ENCODE measurements at places on chromosomes 5 and 9.

- no peak for DNase-seq
Observed at GRCh38 chr9:69223605-69224004, 49.5 kb downstream of the TJP2 start.

GRCh38 chr9:124297915-124298645 lies 40.3 kb downstream of the NEK6 start:
- DNase-seq, result no peak

DNA sequence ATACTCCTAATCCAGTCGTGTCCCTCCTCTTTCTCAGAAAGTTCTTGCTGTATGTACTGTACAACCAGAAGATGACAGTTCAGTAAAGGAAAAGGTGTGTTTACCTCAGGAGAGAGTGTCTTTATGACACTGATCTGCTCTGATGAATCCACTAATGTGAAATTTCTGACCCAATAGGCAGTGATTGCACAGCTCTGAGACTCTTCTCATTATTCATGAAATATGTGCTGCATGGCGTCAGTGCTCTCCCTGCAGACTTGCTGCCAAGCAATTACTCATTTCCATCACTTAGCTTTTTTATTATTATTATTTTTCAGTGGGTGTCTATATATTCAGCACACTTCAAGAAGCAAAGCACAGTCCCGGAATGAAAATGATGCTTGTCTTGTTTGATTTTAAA lies 389.0 kb downstream of the RASEF start:
- DNase-seq, result no peak

- DNase-seq, result no peak
Observed at GRCh38 chr5:132308701-132309100, 14.5 kb downstream of the SLC22A4 start.

- no peak for DNase-seq
Observed at GRCh38 chr5:36168737-36169136, 16.8 kb downstream of the SKP2 start.

- no peak for DNase-seq
Observed at GRCh38 chr5:104421431-104421830, 858.8 kb upstream of the NUDT12 start.

GRCh38 chr5:119031905-119032304 lies 39.0 kb upstream of the DMXL1 start:
- DNase-seq, result no peak

- DNase-seq, result no peak
Observed at GRCh38 chr5:96143450-96143849, 181.8 kb upstream of the ELL2 start.

GRCh38 chr5:98742396-98743073 lies 30.9 kb upstream of the RGMB start:
- no peak for DNase-seq

GRCh38 chr9:95128177-95128524 lies 189.4 kb downstream of the FANCC start:
- DNase-seq, result no peak

DNA sequence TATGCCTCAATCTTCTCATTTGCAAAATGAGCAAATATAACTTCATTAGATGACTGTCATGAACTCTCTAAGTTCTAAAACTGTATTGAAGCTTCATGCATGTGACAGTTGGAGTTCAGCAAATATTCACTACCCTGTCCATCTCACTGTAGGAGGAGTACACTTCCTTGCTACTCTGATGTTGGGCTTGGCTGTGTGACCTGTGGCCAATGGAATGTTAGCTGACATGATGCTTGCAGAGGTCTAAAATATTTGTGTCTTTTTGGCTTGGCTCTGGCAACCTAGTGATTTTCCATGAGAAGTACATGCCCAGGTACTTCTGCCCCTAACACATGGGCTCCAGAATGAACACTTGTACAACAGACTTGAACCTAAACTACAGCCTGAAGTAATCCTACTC lies 203.1 kb upstream of the ANKH start:
- DNase-seq, result no peak

DNA sequence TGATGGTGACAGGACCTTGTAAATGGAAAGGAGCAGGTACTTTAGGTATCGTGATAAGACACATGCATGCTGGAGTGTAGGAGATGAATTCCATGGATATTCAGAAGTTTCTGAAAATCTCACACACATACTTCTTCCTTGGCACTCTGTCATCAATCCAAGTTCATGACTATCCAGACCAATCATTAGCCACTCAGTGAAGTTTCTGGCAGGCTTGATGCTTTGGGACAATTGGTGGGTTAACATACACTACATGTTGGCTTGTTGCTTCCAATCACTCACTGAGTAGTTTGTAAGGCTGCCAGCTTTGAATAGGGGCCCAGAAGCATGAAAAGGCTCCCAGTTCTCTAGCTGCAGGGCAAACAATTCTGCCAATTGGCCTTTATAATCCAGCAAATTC lies 147.6 kb downstream of the CEMIP2 start:
- no peak for DNase-seq

DNA sequence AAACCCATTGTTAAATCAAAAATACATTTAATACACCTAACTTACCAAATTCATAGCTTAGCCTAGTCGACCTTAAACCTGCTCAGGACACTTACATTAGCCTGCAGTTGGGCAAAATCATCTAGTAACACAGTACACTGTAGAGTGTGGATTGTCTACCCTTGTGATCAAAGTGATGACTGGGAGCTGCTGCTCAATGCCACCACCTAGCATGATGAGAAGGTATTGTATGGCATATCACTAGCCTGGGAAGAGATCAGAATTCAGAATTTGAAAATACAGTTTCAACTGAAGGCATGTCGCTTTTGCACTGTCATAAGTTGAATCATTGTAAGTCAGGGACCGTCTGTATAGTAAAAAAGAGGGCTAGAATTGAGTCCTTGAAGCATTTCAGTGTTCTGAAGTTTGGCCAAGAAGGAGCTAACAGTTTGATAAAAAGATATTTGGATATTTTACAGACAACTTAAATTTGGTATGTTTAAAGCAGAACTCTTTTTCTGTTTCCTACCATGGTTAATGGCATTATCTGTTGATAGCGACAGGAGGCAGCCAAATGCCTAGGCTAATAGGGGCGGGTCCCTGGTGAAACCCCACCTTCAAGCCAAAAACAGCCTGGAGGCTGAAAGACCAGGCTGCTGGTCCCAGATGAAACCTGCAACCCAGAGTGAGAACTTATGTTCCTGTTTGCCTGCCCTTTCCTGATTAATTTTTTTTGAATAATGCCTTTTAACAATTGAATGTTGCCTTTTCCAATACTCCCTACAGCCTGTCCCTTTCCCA lies 23.0 kb downstream of the SMIM15 start:
- no peak for DNase-seq

- no peak for DNase-seq
Observed at GRCh38 chr9:107681988-107682387, 192.4 kb upstream of the KLF4 start.

DNA sequence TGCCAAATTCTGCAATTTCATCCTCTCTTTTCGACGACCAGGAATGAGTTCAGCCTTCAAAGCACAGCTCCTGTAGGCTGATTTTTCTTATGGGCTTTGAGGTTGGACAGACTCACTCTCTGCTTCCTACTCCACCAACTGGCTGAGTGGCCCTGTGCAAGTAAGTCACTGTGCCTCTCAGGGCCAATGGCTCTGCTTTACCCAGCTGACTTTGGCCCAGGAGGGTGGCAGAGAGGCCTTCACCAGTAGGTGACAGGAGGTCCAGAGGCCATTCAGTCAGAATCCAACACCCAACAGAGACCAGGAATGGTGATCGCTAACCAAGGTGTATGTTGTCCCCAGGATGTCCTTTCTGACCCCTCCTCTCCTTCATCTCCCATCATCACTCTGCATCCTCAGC lies 49.5 kb upstream of the ALDH1B1 start:
- no peak for DNase-seq

DNA sequence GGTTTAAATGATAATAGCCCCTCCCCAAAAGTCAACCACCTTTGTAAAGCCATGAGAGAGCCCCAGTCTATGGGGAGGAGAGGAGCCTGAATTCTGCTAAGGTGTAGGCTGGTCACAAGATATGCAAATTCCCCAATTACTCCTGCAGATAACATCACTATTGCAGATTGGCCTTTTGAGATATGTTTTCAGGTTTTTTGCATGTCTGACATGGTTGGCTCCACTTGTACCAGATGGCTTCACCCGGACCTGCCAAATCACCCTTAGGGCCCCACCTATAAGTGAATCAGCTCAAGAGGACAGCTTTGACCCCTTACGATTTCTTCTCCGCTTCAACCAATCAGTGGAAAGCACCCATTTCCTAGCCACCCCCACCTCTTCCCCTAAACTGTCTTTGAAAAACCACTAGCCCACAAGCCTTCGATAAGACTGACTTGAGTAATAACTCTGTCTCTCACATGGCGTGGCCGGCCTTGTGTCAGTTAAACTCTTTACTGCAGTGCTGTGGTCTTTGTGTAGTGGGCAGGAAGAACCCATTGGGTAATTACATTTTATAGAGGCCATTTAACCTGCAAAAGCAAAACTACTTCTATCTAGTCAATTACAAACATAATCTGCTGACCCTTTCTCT lies 69.7 kb downstream of the PRLR start:
- DNase-seq, result no peak

GRCh38 chr5:151733358-151734063 lies 24.9 kb downstream of the ATOX1 start:
- no peak for DNase-seq

DNA sequence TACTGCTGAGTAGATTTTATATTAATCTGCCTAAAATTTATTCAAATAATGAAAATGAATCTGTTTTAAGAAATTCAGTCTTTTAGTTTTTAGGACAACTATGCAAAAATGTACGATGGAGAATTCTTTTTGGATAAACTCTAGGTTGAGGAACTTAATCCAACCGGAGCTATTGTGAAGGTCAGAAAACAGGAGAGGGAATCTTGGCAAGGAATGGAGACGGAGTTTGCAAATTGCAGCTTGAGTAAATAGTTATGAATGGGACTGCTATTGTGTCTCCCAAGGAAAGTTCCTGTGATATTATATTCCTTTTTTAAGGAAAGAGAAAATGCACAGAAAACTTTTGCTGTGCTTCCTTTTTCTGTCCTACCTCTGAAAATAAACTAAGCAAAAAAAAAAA lies 67.9 kb downstream of the IQGAP2 start:
- no peak for DNase-seq

Data from activated B cell treated with CpG ODN at 0.5 μM for 24 hours (primary cell).